Activated effector memory CD4-positive, alpha-beta T cell treated with anti-CD3 and anti-CD28 coated beads, Interleukin-2, amount 50 U/mL, for 16 hours (primary cell): ENCODE measurements at places on chromosomes 5 and 9.
A peak's percentile ranks its signal among the peaks of the same experiment; 100 is the strongest.

GRCh38 chr5:109003928-109004327 lies 256.2 kb downstream of the FER start:
- DNase-seq: no peak

GRCh38 chr5:168317521-168318147 lies 26.2 kb downstream of the WWC1 start:
- DNase-seq: no peak

- no peak for DNase-seq
Measured at GRCh38 chr9:33517373-33517772, 6.7 kb upstream of the ANKRD18B start.

DNA sequence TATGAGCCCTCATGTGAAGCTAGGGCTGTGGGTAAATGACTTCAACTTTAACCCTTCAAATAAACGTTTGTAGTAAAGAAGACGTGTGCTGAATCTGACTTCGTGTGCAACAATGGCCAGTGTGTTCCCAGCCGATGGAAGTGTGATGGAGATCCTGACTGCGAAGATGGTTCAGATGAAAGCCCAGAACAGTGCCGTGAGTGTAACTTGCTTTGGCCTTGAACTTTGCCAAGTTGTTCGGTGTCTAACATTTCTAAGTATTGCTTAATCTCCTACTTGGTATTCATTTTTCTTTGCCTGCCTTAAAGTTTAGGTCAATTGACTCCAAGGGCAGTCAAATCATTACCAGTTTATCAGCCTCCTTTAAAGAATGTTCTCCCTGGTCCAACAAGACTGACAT lies 18.2 kb downstream of the VLDLR start:
- no peak for DNase-seq

GRCh38 chr5:55853041-55853670 lies 2.0 kb downstream of the IL31RA start:
- DNase-seq: no peak

DNA sequence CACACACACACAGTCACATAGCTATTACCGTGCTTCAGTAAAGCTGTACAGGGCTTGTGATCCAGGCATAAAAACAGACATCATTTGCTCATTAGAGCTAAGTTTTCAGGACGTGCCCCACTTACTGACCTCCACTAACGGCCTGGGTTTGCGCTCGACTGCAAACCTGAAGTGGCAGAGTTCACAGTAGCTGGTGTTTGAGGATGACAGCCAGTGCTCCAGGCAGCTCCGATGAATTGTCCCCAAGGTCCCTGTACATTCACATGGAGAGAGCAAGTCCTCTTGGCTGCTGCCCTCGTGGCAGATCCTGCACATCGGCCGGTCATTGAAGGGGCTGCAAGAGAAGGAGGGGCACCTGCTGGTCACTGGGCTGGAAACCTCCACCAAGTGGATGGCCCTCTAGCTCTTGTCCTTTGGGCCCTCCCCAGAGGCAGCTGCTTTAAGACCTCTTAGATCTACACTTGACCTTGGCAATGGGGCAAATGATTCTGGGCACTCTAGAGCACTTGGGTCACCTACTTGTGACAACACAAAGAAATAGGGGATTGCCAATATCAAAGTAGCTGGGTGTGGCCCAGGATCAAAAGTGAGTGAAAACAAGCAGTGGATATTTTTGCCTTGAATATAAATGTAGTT lies 115.4 kb downstream of the MARCHF3 start:
- no peak for DNase-seq

DNA sequence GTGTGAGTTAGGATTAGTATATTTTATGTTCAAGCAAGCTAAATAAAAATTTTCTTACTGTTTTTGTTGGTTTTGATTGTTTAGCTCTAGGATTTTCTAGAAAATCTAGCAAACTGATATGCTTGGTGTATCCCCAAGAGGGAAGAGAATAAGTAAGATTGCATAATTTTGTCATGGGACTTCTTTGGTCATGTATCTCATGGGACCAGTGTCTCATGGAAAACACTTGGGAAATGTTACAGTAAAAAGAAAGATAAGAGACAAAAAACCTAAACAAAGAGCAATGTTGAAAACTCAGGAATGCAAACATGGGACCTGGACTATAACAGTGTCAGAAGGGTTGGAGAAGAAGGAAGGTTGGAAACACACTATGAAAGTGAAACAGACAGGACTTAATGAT lies 119.4 kb downstream of the TLR4 start:
- no peak for DNase-seq

DNA sequence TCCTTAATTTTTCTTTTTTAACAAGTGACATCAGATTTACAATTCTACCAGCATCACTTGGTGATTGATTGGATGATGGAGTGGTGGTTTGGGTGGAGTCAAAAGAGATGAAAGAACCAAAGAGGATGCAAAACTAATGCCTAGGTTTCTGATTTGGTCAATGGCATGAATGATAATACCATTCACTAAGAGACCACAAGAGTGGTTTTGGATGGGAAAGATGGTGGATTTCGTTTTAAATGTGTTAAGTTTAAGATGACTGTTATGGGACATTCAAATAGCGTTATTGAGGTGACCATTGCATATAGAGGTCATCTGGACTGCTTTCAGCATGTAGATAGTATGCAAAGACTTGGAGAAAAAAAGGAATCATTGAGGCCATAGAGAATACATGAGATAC lies 3.6 kb downstream of the SMC5 start:
- DNase-seq: no peak

DNA sequence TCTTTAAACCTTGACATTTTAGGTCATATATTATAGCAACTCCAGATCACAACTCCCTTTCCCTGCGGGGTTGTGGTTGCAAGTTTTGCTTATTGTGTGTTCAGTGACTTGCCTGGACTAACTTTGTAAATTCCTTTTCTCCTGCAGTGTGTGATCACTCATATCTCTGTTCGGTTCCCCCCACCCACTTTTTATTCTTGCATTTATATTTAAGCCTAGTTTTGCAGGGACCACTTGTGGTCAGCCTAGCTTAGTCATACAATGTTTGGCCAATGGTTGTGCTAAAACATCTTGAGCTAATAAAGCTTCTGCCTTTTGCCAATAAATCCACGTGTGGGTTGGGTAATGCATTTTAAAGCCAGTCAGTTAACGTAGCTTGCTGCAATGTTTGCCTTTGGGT lies 146.5 kb upstream of the IRX4 start:
- no peak for DNase-seq

DNA sequence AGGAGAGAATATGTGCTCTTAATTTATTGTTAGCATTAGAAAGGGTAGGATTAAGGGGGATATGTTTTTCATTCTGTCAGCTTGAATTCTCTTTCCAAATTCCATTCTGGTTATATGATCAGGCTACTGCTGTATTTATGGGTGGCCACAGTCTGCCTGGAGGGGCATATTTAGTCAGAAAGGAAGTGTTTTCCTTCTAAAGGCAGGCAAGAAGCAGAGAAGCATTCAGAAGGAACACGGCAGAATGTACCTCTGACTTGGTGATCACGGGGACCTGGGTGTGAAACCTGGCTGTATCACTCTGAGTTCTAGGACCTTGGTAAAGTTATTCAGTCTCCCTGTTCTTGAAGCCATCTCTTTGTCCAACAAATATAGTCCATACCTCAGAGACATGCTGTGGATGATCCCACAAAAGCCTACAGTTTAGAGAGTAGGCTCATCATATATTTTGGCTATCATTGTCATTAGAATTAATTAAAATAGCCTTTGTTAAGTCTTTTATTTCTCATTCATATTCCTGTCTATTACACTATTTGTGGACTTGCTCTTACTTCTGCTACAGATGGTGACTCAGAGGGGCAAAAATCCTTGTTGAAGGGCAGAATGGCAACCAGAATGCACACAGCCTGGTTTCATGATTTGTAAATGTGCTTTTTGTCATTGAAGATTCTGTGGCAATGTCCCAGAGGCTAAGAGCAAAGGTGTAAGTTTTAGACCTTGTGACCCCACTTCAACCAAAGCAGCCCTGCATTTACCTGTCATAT lies 2.7 kb downstream of the TNC start:
- no peak for DNase-seq

DNA sequence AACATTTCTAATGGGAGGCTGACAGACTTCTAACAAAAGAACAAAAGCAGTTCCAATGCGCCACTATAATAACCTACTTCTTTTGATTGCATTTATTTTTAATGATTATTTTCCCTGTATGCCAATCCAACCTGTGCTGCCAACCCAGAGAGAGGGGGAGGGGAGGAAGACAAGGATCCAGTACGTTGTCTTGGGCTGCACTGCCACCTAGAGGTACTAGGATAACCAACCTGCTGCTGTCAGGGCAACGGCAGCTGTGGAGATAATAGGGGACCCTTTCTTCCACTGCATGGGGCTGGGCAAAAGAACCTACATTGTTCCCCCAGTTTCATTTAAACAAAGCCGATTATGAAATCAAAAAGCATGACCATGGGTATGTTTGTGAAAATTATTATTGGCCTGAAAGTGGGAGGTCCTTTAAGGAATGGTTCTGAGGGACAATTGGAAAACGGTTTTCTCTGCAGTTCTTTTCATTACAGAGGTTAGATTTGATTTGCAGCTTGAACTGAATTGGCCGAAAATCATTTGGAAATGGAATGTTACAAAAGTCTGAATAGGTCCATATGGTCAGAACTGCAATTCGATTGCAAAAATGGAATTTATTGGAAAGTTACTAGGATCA lies 101.3 kb downstream of the RASEF start:
- DNase-seq: no peak

DNA sequence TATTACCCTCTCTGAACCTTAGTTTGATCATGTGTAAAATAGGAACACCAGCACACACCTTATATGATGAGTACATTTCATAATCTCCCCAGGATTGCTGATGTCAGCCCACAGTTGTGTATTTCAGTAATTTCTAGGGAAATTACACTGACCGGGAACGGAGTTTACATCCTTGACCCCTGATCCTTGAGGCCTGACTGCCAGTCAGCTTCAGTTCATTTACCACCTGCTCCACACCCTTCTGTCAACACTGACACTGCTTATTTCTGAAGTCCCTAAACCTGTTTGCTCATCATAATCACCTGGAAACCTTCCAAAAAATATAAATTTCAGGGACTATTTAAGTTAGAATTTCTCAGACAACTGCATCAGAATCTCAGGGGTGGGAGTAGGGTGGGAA lies 55.3 kb downstream of the ZNF622 start:
- no peak for DNase-seq

- DNase-seq: no peak
Measured at GRCh38 chr5:142421228-142421617, 96.4 kb upstream of the SPRY4 start.

DNA sequence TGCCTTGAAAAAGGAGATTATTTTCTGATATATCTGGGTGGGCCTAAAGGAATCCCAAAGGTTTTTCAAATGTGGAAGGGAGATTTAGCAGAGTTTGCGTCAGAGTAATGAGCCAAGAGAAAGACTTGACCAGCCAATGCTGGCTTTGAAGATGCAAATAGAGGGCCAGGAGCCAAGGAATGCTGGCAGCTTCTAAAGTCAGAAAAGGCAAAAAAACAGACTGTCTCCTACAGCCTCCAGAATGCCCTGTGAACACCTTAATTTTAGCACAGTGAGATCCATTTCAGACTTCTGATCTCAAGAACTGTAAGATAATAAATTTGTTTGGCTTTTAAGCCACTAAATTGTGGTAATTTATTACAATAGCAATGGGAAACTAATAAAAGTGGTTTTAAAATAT lies 122.6 kb upstream of the FREM1 start:
- DNase-seq: no peak

- DNase-seq: no peak
Measured at GRCh38 chr5:7763621-7764072, 87.3 kb downstream of the CFAP90 start.

- no peak for DNase-seq
Measured at GRCh38 chr5:159010661-159011442, 88.9 kb downstream of the EBF1 start.

DNA sequence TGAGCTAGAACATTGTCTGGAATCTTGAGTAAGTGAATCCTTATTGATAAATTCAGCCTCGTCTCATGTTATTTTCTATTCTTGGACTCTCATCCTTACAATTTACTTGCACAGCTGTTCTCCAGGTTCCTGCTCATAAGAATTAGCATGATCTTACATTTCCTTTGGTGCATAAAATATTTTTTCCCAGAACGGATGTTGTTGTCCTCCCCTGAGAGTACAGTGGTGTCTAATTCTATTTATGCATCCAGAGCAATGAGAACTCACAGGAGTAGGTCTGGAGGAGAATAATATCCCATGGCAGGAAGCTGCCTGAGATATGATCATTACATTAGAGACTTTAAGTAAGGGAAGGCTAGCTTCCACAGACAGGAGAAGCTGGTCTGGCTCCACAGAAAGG lies 178.4 kb upstream of the MAST4 start:
- no peak for DNase-seq

DNA sequence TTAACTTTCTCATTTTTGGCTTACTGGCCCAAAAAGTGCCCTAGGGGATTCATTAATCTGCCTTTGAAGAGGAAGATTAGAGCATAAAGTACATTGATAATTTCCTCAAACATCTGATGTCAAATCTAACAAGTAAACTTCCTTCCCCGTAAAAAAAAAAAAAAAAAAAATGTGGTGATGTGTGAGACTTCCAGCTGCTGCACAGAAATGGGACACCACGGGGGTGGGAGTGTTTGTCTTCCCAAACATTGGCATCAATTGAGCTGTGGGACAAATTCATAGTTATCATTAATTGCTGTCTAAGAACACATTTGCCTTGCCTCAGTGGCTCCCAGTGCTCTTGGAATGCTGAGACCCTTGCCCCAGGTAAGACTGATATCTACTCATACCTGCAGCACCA lies 149.6 kb downstream of the ADAMTS12 start:
- DNase-seq: no peak

- DNase-seq: no peak
Measured at GRCh38 chr5:168159425-168159824, 132.0 kb upstream of the WWC1 start.

GRCh38 chr5:1568201-1568979 lies 44.6 kb upstream of the LPCAT1 start:
- no peak for DNase-seq

DNA sequence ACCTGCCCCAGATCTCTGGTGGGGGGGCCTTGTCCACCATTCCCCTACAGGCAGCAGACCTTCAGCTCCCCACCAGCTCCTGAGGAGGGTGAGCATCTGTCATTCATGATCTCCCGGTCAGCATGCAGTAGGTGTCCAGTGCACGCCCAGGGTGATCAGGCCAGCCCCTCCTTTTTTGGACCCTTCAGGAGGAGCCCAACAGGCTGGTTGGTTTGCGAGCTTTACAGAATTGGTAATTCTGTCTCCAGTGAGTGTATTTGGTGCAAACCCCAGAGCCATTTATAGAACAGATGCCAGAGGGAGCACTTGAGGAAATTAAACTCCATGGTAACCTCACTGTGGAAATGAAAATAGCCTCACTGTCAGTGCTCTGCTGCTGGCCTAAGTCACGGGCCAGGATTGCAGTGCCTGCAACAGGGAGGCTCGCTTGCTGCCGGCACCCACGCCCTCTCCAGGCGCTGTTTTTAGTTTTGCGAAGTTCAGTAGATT lies 23.4 kb downstream of the WNK2 start:
- no peak for DNase-seq

- DNase-seq: no peak
Measured at GRCh38 chr5:69312459-69313160, 20.0 kb downstream of the CCDC125 start.

GRCh38 chr9:113511047-113511521 lies 47.6 kb downstream of the RGS3 start:
- no peak for DNase-seq

- DNase-seq: no peak
Measured at GRCh38 chr9:12775679-12776512, 1.1 kb downstream of the LURAP1L start.

GRCh38 chr5:170642066-170642735 lies 138.4 kb downstream of the KCNIP1 start:
- peak; percentile 17 for DNase-seq

- DNase-seq: no peak
Measured at GRCh38 chr9:80560976-80561375, 989.2 kb downstream of the TLE4 start.
